ENCODE measurements at places on chromosomes 5 and 9.
A peak's percentile ranks its signal among the peaks of the same experiment; 100 is the strongest.

DNA sequence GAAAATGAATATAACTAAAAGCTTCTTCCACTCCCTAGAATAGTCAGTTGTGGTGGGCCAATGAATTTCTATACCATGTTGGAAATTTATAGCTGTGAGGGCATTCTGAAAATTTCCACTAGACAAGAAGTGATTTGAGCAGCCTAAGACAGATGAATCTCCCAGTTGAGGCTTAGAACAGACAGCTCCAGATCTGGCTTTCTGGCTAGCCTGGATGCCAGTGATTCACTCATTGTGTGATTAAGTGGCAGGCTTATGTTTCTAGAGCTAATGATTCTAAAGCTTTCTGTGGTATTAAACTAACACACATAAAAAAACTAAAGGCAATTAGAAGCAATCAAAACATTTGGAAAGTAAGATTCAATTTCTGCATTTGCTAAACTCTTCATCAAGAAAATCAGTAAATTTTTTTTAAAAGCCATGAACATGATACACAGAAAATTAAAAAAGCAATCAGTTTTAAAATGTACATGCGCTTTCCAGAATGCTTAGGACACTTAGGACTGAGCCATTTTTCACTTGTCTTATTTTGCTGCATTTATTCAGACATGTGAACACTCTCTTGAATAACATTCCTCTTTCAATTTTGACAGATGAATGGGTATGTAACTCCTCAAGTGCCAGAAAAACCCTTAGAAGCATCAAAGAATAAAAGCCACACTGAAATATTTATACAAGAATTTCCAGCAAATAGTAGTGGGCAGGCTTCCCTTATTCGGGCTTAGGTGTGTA is 100.5 kb upstream of the GNAQ start:
- DNase-seq, result peak; percentile 21

DNA sequence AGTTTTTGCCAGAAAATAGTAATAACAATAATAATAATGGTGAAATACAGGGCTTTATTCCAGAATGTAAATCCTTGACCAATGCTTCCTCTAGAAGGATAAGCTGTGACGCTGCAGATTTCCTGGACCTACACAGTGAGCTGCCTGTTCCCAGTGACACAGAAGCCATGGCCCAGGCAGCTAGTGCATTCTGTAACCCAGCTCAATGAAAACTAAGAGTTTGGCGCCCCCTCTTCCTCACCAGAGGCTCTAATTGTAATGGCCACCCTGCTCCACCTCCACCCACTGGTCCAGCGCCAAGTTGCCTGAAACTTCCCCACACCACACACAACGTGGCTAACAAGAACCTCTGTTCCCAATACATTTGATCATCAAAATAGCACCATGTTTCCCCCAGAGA is 248.1 kb downstream of the CETN3 start:
- DNase-seq, result no peak

DNA sequence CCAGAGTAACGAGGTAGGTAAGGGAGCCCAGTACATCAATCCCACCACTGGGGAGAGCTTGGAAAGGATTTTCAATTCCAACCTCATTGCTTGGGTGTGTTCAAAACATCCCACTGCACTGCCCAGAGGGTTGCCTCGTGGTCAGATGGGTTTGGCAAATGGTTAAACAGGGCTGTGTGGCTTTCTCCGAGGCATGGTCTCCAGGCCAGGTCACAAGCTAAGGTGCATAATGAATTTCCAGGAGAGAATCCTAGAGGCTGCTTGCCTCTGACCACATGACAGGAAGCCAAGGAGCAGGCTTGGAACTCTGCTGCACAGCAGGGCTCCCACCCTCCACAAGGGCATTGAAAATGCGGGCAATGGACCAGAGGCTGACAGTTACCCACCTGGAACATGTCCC is 51.6 kb downstream of the DAP start:
- no peak for DNase-seq

GRCh38 chr5:31464081-31464480 is 67.8 kb downstream of the DROSHA start:
- no peak for DNase-seq

DNA sequence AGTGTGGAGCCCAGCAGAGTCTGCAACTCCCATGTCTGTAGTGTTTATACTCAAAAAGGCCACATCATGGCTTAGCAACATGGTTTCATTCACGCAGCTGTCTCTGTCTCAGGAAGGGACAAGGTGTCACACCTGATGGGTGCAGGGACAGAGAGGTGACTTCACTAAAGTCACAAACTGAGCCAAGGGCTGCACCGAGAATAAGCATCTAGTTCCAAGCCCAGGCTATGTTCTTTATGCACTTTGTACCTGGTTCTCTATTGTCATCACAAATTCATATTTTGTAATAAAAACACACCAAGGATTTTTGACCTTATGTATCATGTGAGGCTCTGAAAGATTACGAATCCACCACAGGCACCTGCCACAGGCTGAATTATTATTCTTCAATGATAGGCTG is 64.9 kb upstream of the STK32A start:
- DNase-seq, result no peak

DNA sequence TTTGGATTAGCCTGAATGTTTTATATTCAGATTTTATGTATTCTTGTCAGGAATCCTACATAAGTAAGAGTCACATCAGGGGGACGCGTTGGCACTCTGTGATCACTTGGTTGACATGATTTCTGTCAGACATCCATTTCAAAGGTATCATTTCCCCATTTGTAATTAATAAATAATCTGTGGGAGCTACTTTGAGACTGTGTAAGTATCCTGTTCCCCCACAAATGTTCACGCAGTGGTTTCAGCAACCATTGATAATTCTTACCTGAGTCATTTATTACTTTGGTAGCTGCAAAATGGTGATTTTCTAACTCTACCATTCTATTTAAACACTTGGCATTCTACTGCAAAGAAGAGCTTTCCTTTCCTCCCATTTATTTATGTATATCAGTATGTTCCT is 56.9 kb upstream of the TBC1D2 start:
- DNase-seq, result no peak

GRCh38 chr5:151772846-151773561 is 1.2 kb downstream of the G3BP1 start:
- DNase-seq, result peak; percentile 19

DNA sequence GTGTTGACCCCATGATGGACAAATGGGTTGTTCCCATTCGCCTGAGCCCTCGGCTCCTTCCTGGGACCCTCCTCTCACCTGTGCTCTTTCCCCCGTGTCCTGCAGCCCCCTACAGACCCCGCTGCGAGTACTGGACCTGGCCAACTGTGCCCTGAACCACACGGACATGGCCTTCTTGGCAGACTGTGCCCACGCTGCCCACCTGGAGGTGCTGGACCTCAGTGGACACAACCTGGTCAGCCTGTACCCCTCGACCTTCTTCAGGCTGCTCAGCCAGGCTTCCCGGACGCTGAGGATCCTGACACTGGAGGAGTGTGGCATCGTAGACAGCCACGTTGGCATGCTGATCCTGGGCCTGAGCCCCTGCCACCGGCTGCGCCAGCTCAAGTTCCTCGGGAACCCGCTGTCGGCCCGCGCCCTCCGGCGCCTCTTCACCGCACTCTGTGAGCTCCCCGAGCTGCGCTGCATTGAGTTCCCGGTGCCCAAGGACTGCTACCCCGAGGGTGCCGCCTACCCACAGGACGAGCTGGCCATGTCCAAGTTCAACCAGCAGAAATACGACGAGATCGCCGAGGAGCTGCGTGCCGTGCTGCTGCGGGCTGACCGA is 3.4 kb downstream of the LRRC14B start:
- DNase-seq, result no peak

GRCh38 chr5:141127305-141127704 is 5.7 kb downstream of the PCDHB4 start:
- no peak for DNase-seq

- DNase-seq, result no peak
These were observed 350.2 kb upstream of the PDE4D start for GRCh38 chr5:60243713-60244112.

DNA sequence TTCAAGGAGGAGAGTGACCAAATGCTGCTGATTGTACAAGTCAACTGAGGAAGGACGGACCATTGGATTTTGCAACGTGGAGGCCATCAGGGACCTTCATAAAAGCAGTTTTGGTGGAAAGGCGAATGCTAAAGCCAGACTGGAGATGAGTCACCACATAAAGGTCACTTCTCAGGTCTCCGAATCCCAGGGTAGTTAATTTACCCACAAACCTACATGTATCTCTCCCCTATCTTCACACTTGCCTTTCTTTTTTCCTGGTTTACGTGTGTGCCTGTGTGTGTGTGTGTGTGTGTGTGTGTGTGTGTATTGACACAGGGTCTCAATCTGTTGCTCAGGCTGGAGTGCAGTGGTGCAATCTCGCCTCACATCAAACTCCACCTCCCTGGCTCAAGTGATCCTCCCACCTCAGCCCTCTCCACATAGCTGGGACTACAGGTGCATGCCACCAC is 4.6 kb upstream of the CTNNA1 start:
- DNase-seq, result no peak

- DNase-seq, result no peak
These were observed 218.6 kb downstream of the PIK3R1 start for GRCh38 chr5:68433923-68434879.

- DNase-seq, result no peak
These were observed 948 bp upstream of the FAM53C start for GRCh38 chr5:138336952-138337684.

DNA sequence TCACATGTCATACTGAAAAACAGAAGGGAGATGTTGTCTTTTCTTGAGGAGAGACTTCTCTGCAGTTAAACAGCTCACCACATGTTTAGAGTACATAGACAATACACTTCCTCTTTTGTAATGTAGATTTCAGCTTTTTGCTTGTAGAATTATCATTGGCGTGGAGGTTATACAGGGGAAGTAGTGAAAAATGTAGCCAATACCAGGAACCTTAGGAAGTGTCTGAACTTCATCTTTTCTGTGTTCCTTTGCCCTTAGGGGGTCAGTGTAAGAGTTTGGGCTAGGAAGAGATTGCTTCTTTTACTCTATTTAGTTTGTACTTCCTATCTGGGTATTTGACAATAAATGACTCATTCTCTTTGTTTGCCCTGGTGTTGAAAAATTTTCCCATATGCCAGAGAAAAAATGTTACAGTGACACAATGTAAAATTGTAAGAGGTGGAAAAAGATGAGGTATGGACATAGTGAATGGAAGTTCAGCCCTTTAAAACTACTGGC is 21.0 kb upstream of the CDKN2B start:
- DNase-seq, result no peak

DNA sequence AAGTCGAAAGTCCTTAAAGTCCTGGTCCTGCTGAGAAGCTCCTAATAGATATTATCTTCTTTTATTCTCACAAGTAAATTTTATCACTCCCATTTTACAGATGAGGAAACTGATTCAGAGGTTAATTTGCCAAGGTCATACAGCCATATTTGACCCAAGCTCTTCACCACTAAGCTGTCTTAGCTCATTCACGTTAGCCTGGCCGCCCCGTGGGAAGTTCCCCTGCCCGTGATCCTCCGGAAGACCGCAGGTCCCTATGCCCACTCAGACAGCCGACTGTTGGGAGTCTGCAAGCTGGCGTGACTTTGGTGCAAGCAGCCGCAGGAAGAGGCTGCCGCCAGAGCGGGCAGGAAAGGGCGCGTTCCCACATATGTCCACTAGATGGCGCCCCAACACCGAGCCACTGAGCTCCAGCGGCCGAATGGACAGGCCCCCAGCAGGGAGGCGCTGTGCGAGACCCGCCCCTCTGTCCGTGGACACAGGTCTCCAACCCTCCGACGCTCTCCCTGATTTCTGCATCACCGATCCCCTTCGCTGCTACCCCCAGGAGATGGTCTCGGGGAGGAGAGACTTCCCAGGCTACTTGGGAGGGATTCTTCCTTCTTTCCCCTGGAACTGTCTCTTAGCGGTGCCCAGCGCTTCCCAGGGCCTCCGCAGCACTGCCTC is 10.0 kb upstream of the ARAP3 start:
- peak; percentile 39 for DNase-seq
